ENCODE measurements at places on chromosomes 13 and 19. TPM values are rescaled to one million over a fixed set of nuclear protein-coding genes. Genes with fewer than 3 reads are reported as not detected.

DNA sequence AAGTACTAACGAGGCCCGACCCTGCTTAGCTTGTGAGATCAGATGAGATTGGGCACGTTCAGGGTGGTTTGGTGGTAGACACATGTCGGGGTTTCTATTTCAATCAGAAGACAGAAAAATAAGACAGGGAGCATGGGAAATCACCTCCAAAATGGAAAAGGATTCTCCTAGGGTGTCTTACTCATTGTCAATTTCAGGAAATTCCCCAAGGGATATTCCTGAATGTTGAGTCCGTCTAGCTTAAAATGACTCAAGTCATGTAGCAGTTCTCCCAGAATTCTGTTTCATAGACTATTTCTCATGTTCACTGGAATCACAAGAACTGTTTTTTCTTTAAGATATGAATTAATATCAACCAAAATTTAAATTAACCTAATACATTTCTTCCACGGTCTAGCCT is 380.1 kb downstream of the EFNB2 start:
- H3K27ac ChIP-seq = no peak overlapping the region
- no peaks in the 10 kb centered on the region for H3K4me1 ChIP-seq
- DNase-seq = no peak
- no peak overlapping the region for H3K4me3 ChIP-seq
- no peaks in the 10 kb centered on the region for H3K27me3 ChIP-seq
- no peaks in the 10 kb centered on the region for H3K36me3 ChIP-seq

GRCh38 chr13:103187721-103188156 is 121.5 kb upstream of the SLC10A2 start:
- peaks cover 19% of the 10 kb centered on the region for H3K27me3 ChIP-seq
- no peak for DNase-seq
- H3K36me3 ChIP-seq = no peaks in the 10 kb centered on the region
- no peaks in the 10 kb centered on the region for H3K4me1 ChIP-seq

DNA sequence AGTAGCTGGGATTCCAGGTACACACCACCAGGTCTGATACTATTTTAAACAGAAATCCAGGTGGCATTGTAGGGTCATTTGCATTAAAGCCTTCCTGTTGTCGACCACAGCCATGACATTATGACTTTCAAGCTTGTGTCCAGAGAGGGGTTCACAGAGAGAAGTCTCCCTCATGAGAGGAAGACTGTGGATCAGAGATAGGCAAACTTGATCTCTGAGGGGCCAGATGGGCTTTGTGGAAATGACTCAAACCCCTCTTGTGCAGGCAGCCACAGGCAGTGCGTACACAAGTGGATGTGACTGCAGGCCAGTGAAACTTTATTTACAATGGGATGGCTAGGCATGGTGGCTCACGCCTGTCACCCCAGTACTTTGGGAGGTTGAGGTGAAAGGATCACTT is 27.8 kb upstream of the F2RL3 start:
- H3K4me3 ChIP-seq = no peak overlapping the region
- H3K4me1 ChIP-seq = no peaks in the 10 kb centered on the region
- no peaks in the 10 kb centered on the region for H3K27me3 ChIP-seq
- DNase-seq = no peak

GRCh38 chr19:45151320-45151719 is 9.5 kb downstream of the NKPD1 start:
- DNase-seq = no peak
- no peaks in the 10 kb centered on the region for H3K27me3 ChIP-seq
- peaks cover 23% of the 10 kb centered on the region for H3K4me1 ChIP-seq
- H3K27ac ChIP-seq = no peak overlapping the region
- H3K4me3 ChIP-seq = peak overlapping the region; percentile 63

- no peaks in the 10 kb centered on the region for H3K4me1 ChIP-seq
- H3K27ac ChIP-seq = no peak overlapping the region
- no peak for DNase-seq
- no peaks in the 10 kb centered on the region for H3K36me3 ChIP-seq
- peaks cover 38% of the 10 kb centered on the region for H3K27me3 ChIP-seq
- H3K4me3 ChIP-seq = no peak overlapping the region
Measured at GRCh38 chr13:94947965-94948371, 235.6 kb upstream of the SOX21 start.

- peaks cover 9% of the 10 kb centered on the region for H3K27me3 ChIP-seq
- H3K36me3 ChIP-seq = no peaks in the 10 kb centered on the region
- H3K4me3 ChIP-seq = no peak overlapping the region
- DNase-seq = no peak
- no peak overlapping the region for H3K27ac ChIP-seq
- H3K4me1 ChIP-seq = no peaks in the 10 kb centered on the region
Measured at GRCh38 chr13:45830121-45830520, 21.4 kb downstream of the SIAH3 start.

Gene NLRP7
- total RNA-seq = not detected

Gene IL11
- 0.25 TPM for total RNA-seq

Gene ZNF415
- total RNA-seq = 0.62 TPM

Gene ZNF418
- total RNA-seq = 2.7 TPM

Gene GGACT
- total RNA-seq = 6.2 TPM

Gene CYP2A6
- not detected for total RNA-seq
